Activated T-cell treated with anti-CD3 and anti-CD28 coated beads for 1 hour (primary cell): ENCODE measurements at places on chromosomes 12 and 14.

GRCh38 chr14:98868866-98869265 is 403.1 kb downstream of the BCL11B start:
- DNase-seq: no peak

DNA sequence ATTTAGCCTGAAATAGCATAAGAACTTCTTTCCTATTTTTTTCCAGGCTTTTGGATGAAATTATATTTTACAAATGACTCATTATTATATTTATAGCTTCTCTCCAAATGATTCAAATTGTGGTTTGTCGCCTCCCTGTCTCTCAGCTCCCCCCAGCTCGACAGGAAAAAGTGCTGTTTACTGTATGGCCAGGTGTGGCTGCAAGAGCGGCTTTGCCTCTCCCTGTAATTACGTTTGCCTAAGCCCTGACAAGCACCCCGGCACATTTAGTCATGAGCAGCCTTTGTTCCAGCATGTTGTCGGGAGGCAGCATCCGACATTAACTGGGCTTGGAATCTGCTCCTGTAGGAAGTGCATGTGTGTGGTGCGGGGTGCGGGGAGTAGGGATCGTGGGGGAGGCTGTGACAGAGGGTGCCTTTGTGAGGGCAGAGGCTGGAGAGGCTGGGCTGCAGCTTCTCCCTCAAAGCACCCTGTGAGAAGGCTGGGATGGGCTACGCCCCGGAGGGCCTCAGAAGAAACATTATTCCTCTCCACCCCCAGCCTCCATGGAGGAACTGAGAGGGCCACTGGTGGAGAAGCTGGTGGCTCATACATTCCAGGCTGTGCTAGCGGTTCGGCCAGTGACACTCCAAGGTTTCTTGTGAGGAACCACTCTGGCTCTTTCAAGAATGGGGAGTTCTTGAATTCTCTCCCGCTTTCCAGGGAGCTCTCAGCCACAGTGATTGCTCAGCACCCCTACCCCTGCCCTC is 42.1 kb upstream of the CTDSP2 start:
- no peak for DNase-seq

GRCh38 chr12:71504476-71504875 is 64.9 kb downstream of the LGR5 start:
- no peak for DNase-seq

GRCh38 chr12:50297996-50298395 is 14.7 kb upstream of the LIMA1 start:
- DNase-seq: no peak

- DNase-seq: no peak
Observed at GRCh38 chr12:105721891-105722290, 391.4 kb downstream of the C12orf75 start.

GRCh38 chr12:49301760-49302159 is 6.8 kb downstream of the PRPH start:
- DNase-seq: no peak

DNA sequence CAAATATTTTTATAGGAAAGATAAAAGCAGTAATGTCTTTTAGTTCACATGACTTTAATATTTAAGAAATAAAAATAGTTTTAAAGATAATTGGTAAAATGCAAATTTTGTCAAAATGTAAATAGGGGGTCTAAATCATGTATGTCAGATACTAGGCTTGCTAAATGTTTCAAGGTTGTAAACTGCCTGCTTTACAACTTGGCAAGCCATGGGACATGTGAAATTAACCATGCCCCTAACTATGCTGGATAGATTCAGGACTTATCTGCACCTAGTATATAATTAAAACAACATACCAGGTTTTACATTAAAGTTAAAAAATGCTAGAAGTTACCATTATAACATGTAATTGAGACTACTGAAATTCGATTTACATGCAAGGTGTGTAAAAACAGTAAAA is 537.3 kb upstream of the MIS18BP1 start:
- DNase-seq: no peak

DNA sequence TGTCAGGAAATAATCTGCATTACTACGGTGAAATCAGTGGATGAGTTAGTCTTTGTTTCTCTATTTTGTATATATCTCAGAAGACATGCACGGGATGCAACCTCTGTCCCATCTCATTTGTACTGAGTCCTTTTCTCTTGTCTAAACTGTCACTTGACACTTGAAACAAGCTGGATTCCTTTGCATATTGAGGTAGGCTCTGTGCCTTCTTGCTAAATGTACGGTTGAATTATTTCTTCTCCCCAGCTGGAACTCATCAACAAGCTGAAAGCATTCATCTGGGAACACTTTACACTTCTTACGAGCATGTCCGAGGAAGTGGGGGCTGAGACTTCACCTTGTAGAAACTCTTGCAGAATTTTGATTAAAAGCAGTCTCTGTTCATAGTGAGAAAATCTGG is 119.5 kb downstream of the VEZT start:
- DNase-seq: no peak

GRCh38 chr12:101619026-101619786 is 24.4 kb downstream of the MYBPC1 start:
- DNase-seq: no peak

DNA sequence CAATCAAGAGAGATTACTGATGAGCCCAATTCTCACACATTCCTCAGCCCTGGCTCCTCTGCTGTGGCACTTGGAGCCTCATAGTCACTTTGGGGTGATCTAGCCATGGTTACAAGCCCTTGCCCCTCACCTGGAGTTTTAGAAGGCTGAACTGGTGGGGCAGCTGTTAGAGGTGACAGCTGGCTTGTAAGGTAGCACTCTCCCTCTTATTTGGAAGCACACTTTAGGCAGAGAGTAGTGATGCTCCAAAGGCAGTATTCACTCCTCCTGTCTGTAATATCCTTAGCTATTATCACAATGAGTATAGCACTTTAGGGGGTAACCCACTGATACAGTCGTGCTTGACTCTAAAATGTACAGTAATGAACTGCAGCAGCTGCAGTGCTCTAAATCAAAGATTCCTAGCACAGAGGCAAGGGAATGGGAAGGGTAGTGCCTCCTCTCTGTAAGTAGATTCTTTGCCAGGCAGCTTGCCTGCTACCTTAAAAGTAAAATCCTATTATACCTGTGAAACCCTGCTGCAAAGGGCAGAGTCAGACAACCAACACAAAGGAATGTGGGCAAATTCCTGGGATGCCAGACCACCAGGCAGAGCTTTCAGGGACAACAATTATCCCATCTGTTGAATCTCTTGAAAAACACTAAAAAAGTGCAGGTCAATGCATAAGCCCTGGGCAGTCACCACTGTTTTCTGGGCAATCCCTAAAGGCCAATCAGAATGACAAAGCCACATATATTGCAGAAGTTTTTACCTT is 336.3 kb downstream of the NOVA1 start:
- DNase-seq: no peak

- no peak for DNase-seq
Observed at GRCh38 chr14:58947156-58947555, 241.3 kb upstream of the DAAM1 start.

- DNase-seq: no peak
Observed at GRCh38 chr14:68223631-68224030, 404.1 kb downstream of the RAD51B start.

DNA sequence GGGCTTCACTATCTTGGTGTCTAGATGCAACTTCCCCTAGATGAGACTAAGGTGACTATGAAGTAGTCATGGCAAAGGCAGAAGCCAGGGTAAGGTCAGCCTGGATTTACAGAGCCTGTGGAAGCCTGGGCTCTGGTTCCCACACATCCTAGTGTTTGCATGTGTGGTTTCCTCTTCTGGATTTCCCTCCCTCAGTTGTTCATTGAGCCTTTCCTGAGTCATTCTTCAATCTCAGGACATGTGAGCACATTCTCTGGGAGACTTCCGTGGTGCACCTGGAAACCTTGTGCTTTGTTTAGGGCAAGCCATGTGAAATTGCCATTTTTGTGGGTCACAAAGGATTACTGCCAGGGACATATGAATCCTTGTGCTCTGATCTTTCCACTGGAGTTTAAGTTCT is 236.6 kb downstream of the C12orf75 start:
- no peak for DNase-seq
